ENCODE measurements at places on chromosomes 4 and X.

DNA sequence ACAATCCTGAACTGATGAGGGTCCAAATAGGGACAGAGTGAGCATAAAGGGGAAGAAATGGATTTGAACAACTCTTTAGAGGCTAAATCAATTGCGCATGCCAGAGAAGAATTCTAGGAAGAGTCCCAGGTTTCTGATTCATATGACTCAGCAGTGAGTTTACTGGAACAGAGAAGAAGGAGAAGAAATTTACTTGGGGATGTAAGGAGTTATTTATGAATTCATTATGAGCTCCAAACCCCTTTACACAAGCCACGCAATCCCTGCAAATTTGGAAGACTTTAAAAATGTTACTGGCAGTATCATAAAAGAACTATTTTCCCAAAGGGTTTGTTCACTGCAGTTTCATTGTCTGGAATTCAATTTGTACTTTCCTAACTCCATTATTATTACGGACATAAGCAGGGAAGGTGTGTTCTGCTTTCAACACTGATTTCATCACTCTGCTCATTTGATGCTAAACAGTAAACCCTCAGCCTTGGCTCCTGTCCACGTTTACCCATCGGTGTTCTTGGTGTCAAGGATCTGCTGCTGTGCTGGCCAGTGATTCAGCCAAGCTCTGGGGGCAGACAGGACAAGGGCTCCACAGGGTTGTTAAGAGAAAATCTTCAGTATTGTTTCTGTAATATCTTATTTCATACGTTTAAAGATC is 273.7 kb downstream of the HNRNPD start:
- DNase-seq = no peak

GRCh38 chrX:15525664-15526416 is 25.2 kb downstream of the BMX start:
- DNase-seq = no peak

GRCh38 chr4:32172086-32172485 is 1451.9 kb downstream of the PCDH7 start:
- DNase-seq = no peak

- no peak for DNase-seq
Measured at GRCh38 chr4:15443371-15444160, 15.7 kb downstream of the C1QTNF7 start.

GRCh38 chr4:109435635-109436034 is 2.0 kb downstream of the SEC24B start:
- DNase-seq = no peak

- no peak for DNase-seq
Measured at GRCh38 chr4:138845664-138846063, 169.9 kb upstream of the NOCT start.

DNA sequence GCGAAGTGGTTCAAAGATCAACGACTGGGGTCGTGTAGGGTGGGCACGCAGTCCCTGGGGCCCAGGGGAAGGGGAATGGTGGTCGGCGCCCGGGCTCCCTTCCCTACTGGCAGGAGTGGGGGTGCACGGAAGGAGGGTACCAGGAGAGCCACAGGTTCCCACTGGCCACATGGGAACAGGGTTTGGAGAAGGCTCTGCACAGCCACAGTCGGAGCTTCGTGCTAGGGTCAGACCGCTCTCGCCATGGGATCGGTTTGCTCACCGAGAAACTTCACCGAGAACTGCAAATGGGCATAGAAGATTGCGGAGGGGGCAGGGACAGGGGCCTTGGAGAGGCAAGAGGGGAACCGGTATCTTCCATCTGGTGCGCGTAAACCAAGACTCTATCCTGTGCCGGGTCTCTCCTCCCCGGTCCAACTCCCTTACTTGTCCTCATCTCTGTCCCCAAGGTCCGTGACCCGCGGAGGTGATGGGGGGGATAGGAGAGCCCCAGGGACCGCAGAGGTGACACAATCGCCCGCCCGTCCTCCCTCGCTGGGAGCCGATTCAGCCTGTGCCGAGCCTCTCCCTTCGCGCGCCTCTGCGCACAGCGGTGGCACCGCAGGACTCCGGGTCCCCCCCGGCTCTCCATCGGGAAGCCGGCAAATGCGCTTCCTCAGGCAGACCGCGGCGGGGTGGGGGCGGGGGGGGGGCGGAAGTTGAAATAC is 1.0 kb downstream of the SCD5 start:
- peak; percentile 82 for DNase-seq

- DNase-seq = no peak
Measured at GRCh38 chr4:177293208-177294033, 16.3 kb upstream of the NEIL3 start.
